ENCODE measurements at places on chromosomes 12 and 14.

DNA sequence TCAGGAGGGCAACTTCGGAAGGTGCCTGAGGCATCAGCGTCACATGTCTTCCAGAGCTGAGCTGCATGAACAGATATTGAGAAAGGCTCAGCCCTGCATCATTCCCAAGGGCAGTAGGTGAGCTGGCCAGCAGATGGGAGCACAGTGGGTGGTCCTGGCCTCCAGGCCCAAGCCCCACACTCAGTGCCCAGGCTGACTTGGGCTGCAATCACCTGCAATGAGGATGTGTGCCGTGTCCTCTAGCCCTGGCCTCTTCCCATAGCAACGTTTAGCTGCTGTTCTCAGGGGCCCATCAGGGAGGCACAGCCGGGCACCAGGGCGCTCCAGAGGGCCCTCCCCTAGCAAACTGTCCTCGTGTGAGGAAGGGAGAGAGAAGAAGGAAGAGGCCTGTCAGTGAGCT lies 32.0 kb downstream of the TEP1 start:
- DNase-seq: no peak

DNA sequence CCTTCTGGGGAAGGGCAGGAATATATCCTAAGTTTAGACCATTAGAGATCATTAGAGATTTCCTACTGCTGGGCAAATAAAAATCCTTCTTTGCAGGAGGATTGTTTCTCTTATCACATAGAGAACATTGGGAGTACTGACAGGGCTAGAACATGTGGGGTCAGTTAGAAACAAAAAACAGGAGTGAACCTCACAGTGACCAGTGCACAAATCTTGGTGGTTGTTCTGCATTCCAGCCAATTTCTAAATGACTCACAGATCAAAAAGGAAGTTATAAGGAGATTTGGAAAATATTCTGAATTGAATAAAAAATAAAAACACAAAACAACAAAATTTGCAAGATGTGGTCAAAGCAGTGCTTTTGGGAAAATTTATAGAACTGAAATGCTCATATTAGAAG lies 118.8 kb downstream of the LLPH start:
- DNase-seq: no peak

DNA sequence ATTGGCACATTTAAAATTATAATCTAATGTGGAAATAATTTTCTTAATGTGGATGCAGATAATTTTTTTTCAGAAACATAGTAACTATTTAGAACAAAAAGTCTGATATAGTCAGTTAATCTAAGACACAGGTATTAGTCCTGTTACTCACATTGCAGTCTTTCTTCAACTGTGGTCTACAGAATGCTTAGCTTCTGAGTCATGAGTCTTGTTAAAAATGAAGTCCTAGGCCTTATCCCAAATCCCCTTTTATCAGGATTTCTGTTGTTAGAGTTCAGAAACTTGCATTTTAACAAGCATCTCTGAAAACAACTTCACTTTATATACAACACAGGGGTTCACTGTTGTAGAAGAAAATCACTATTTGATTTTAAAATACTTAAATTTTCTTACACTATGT lies 112.2 kb downstream of the SLC16A7 start:
- no peak for DNase-seq

DNA sequence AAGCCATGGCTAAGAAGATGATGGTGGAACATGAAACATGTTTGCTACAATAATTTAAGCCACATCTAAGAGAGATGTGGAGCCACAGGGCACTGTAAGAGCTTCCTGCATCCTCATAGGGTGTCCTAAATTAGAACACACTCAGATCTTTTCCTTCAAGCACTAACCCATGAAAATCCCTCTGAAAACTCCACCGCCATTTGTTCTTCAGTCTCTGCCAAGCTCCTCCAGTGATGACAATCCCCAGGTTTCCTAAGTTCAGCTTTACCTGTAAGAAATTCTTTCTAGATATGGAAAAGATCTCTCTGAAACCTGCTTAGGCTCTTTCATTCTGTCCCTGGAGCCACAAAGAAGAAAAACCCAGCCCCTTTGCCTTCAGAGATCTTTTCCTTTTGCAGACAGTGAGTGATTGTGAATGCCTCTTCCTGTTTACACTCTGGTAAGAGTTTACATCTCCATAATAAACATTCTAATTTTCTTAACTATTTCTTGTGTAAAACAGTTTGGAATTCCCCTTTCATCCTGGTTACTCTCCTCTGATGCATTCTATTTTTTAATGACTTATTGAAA lies 907.2 kb downstream of the VRK1 start:
- DNase-seq: no peak

GRCh38 chr14:104370256-104370870 lies 209.2 kb upstream of the C14orf180 start:
- no peak for DNase-seq

GRCh38 chr12:49483619-49484018 lies 55.2 kb upstream of the KCNH3 start:
- DNase-seq: no peak

- DNase-seq: no peak
Observed at GRCh38 chr14:32332415-32333316, 3.6 kb downstream of the AKAP6 start.

All from stimulated activated CD8-positive, alpha-beta memory T cell treated with anti-CD3 and anti-CD28 coated beads, Interleukin-12 subunit alpha, Interleukin-12 subunit beta, amount 100 ng/mL, for 4 hours (primary cell).